ENCODE measurements at places on chromosomes 2 and 18. TPM values are rescaled to one million over a fixed set of nuclear protein-coding genes. Genes with fewer than 3 reads are reported as not detected.

DNA sequence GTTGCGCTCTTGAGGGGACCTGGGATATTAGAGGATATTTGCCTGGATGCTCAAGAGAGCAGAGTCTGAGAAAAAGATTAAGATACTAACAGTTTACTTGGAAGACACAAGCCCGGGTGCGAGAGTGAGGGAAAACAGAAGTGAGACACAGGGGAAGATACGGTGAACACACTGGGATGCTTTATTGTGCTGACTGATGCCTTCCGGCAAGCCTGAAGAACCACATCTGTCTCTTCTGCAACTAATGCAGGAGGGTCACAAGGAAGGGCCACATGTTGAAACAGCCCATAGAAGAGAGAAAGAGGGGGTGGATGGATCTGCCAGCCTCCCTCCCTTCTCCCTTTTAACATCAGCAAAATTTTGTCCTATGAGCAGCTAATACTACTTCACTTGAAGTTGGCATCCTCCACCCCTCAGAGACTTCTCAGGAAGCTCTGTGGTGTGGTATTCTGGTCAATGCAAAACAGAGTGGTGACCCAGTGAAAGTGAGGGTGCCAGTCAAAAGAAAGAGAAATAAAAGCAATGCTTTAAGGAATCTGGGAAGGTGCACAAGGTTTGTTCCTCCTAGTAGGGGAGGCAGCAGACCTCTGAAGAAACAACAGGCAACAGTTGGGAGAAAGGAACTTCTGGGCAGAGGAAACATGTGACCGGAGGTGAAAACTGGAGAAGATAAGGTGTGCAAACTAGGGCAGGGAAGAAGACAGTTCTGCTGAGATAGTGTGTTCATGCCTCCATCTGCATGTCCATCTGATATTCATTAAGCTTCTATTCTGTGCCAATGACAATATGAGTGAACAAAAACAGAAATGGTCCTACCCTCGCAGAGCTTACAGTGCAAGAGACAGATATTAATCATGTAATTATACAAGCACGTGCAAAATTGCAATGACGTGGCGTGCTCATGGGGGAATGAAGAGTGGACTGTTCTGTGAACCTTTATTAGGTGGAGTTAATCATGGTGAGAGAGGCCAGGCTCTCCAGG, 107.1 kb downstream of the LYPD6B start:
- DNase-seq: no peak

DNA sequence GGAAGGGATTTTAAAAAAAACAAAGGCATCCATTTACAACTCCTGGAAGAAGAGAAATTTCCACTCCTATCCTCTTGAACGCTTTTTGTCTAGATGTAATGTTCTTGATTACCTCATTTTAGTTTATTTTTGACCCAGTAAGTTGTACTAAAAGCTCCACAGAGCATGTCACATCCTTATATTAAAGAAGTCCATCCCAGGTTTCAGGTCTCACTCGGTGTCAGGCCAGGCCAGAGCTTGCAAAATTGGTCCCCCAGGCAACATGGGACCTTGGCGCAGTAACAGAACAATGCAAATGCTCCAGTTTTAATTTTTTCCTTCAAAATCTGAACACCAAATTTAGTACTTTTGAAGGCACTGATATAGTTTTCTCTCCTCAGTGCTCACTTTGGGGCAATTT, 218.4 kb upstream of the REV1 start:
- no peak for DNase-seq

The PHOSPHO2 gene
- total RNA-seq: 5.7 TPM

The DLX2 gene
- not detected for total RNA-seq
